Type B pancreatic cell (in vitro differentiated cells): ENCODE measurements at places on chromosomes 2 and 18.
A peak's percentile ranks its signal among the peaks of the same experiment; 100 is the strongest.

- no peak for DNase-seq
These were observed 60.8 kb downstream of the MOB4 start for GRCh38 chr2:197576631-197577030.

DNA sequence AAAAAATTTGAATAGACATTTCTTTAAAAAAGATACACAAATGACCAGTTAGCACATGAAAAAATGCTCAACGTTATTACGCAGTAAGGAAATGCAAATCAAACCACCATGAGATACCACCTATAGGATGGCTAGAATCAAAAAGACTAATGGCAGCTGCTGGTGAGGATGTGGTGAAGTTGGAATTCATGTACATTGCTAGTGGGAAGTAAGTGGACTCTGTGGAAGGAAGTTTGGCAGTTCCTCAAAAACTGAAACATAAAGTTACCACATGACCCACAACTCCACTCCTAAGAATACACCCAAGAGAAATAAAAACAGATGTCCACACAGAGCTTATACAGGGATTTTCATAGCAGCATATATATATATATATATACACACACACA lies 51.2 kb downstream of the MBP start:
- no peak for DNase-seq

GRCh38 chr2:192195548-192196418 lies 1.1 kb upstream of the TMEFF2 start:
- DNase-seq: peak; percentile 70

DNA sequence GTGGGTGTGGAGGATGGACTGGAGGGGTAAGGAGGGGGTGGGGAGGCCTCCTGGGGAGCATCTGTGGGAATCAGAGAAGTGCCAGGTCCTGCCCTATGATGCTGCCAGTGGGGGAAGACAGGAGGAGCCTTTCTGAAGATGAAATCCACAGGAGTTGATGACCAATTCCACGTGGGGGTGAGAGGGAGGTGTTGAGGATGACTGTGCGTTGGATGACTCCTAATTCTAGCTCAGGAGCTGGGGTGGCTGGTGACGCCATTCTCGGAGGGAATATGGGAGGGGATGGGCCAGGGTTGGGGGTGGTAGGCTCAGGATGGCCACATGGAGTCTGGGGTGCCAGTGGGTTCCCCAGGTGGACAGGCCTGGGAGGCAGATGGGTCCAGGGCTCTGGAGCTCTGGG lies 32.3 kb downstream of the EMX1 start:
- no peak for DNase-seq

GRCh38 chr2:75513616-75514170 lies 47.0 kb downstream of the EVA1A start:
- no peak for DNase-seq

DNA sequence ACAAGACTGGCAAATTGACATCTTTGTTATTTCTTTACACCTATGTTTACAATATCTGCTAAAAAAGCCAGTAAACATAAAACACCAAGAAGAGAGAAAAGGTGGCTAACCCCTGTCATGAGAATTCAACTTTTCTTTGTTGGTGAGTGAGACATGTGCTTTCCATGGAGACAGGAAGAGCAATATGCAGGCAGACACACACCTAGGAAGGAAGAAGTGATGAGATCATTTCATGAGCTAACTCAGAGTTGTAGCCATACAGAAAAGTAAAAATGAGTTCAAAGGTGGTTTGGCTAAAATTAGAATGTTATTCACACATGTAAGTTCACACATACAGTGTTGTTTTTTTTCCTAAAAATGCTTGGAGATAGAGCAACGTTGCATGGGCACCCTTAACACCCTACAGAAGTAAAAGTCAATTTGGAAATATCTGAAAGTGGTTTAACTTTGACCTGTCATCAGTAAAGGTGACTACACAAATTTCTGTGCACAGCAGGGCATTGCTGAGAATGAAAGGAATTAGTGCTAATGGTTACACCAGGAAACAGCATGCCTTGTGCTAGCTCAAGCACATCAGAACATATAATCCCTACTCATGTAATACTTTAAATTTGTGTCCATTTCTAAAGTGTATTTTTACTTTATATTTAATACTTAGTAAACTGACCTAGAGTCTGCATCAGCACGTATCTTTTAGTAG lies 557.6 kb downstream of the CBLN2 start:
- no peak for DNase-seq

GRCh38 chr18:57759650-57760049 lies 43.5 kb downstream of the ATP8B1 start:
- no peak for DNase-seq

GRCh38 chr18:23126376-23127056 lies 8.8 kb upstream of the CABLES1 start:
- DNase-seq: no peak

DNA sequence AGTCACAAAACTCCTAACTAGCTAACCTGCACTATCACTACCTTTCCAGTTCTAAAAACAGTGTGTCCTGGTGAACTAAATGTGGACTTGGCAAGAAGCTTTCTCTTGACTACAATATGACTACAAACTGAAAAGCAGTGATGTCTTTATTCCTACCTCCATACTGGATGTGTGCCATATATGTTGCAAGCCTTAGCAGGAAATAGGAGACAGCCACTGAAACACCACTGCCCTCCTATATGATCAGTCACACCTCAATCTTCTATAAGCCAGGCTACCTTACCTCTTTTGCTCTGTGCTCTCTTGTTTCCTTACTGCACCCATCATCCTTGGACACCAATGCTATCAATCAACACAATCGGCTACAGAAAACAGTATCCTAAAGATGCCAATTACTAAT lies 34.1 kb downstream of the SS18 start:
- DNase-seq: no peak

GRCh38 chr2:69798290-69798908 lies 31.1 kb upstream of the GMCL1 start:
- DNase-seq: no peak

- no peak for DNase-seq
These were observed 321.4 kb upstream of the ETAA1 start for GRCh38 chr2:67075530-67076238.

DNA sequence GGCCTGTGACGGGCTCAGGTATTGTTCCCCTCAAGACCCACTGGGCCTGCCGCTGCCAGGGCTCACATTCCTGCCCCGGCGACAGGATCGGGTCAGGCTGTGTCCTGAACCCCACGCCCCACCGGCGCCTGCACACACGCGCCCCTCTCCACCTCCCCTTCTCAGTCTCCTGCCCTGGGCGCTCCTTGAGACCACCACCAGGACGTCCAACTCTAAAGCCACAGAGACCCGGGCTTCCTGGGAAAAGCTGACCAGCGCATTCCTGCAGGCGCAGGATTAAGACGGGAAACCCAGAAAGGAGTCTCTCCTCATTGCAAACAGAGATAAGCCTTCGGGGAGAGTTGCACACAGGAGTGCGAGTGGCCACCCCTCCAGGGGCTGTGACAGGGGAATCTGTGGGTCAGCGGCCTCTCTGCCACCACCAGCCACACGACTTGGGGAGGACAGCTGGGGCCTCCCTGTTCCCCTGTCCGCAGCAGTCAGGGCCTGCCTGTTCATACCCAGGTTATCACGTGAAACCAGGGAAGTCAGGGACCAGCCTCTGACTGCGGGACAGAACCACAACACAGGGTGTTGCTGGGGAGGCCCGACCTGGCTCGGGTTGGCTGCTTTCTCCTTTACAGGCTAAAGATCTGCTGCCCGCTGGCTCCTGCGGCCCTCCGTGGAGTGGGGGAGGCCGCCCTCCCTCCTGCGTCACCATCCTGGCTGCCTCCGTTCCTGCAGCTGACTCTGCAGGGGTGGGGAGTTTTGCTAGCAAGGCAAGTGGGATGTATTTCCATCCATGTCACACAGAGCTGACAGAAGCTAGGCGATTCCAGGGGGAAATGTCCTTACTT lies 88.8 kb downstream of the ZCCHC2 start:
- no peak for DNase-seq

- no peak for DNase-seq
These were observed 22.7 kb downstream of the MTHFD2 start for GRCh38 chr2:74221091-74221490.

- DNase-seq: no peak
These were observed 130.8 kb downstream of the CACNB4 start for GRCh38 chr2:151967829-151968722.

DNA sequence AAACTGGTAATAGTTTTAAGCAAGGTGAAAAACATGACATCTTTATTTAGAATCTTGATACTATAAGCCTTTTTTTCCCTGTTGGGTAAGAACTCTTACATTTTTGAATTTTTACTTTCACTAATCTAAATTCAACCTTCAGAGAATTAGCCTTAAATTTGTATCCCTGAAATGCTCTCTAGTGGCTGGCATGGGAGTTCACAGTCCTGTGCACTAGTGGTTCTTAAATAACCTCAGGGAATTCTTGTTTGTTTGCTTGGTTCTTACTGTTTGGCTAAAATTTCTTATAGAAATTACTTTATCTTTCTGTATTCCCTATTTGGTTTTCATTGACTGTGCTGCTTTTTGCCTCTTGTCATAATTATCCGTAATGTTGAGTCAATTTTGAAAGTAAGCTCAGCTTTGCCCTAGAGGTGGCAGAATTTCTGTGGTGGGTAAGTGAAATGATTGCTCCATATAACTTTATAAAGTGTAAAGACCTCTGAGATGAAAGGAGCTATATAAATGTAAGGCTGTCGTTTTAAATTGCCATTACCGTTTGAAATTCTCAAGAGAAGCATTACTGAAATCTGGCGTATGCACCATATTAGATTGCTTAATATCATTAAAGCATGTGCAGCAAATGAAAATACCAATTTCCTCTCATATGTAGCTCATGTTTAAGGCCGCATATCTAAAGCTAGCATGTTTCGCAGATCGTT lies 391.3 kb upstream of the FIGN start:
- DNase-seq: no peak

DNA sequence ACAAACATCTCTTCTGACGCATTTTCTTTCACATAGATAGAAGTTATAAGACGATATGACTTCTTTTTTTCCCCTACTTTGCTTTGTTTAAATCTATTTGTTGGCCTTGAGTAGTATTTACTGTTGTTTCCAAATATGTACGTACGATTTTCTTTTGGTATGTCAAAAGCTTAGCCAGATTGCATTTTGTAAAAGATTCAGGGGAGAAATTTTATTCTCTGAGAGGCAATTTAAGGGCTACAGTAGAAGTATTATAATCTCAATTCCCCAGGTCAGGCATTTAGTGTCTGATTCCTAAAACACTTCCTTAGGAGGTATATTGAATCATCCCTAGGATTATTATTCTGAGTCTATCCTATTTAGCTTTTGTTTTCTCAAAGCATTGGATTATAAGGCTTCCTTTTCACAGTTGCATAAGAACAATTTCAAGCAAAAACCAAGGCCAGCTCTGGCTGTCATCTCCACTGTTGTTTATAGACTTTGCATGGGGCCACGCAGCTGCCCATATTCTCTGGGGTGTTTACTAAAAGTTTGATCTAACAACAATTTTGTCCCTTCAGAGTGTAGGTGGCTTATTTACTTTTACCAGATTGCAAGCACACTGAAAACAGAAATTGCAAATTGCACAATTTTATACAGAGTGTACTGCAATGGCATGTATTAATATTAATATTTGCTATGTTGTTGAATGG lies 33.6 kb upstream of the GCG start:
- no peak for DNase-seq
